ENCODE measurements at places on chromosomes 5 and 9.

DNA sequence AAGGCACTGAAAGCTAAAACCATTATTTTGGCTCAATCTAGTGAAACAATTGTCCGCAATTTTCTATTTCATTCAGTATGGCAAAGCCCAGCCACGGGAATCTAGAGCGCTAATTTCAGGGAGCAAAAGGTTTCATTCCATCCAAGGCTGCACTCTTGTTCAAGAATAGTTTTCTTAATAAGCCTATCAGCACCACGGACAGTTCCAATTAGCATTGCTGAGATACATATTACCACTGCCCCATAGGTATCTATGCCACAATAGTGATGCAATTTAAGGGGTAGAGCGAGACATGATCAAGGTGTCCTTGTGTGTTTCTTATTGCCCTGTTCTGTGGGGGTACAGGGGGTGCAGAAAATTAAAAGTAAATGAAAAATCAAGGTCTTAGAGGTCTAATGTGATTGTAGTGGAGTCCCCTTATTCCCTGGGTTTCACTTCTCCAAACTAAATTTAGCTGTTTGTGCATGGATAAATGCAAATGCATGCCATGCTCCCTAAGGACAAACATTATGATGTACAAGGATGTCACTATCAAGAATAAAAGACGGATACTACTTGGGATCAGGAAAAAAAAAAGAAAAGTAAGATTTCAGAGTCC, 45.5 kb downstream of the SPOCK1 start:
- DNase-seq = no peak

DNA sequence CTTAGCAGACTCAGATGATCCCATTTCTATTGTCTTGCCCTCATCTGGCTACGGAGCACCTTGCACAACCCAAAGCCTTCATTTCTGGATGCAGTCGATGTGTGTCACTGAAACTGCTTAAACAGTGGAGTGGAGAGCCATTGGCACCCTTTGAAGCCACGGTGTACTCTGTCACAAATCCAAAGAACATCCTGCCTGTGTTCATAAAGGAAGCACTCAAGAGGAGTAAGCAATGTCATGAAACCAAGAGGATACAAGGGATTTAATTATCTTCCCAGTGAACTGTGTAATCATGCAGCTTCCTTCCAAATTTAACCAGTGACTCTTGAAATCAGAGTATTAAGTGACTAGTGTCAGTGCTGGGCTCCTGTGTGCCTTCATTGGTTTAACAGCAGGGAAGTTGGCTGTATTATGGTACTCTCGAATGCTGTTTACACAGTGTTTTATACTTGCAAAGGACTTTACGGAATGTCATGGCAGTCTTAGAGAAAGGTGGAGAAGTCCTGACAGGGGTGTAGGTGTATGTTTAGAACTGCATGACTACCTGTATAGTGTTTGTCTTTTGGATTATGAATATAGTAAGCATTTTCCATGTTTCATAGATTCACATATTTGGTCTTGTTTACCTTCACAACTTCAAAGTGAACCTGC, 41.9 kb downstream of the CD180 start:
- no peak for DNase-seq

DNA sequence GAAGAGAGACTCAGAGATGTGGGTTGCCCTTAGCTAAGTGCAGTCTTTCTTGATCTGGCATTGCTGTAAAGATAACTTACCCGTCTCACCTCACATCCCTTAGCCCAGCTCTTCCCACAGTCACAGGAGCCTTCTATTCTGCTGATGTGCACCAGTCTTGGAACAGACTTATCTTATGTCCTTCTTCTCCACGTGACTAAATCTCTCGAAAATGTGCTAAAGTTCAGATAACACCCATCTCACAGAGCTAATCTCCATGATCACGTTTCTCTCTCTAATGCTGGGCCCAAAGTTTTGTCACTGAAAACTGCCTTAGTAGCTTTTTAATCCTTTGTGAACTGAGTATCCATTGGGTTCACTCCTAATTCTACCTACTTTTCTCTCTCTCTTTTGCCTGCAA, 16.7 kb downstream of the SLC36A1 start:
- no peak for DNase-seq

- no peak for DNase-seq
These were observed 335.2 kb downstream of the DTWD2 start for GRCh38 chr5:118653183-118653582.

- DNase-seq = no peak
These were observed 28.6 kb downstream of the MARCHF3 start for GRCh38 chr5:127001621-127002296.

GRCh38 chr9:15738011-15738410, 185.2 kb downstream of the CCDC171 start:
- no peak for DNase-seq

GRCh38 chr5:177607452-177608192, 7.7 kb downstream of the B4GALT7 start:
- DNase-seq = peak; percentile 26

DNA sequence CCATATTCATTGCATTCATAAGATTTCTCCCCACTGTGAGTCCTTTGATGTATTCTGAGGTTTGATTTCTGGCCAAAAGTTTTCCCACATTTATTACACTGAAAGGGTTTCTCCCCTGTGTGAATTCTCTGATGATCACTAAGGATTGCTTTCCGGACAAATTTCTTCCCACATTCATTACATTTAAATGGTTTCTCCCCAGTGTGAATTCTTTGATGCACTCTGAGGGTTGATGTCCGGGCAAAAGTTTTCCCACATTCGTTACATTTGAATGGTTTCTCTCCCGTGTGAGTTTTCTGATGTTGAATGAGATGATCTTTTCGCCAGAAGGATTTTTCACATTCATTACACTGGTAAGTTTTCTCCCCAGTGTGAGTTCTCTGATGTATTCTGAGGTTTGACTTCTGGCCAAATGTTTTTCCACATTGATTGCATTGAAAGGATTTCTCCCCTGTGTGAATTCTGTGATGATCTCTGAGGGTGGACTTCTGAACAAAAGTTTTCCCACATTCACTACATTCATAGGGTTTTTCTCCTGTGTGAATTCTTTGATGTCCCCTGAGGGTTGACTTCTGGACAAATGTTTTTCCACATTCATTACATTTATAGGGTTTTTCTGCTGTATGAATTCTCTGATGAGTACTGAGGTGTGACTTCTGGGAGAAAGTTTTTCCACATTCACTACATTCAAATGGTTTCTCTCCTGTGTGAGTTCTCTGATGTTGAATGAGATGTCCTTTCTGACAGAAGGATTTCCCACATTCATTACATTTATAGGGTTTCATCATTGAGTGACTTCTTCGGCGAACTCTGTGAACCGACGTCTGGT, 18.8 kb downstream of the ZNF510 start:
- no peak for DNase-seq

DNA sequence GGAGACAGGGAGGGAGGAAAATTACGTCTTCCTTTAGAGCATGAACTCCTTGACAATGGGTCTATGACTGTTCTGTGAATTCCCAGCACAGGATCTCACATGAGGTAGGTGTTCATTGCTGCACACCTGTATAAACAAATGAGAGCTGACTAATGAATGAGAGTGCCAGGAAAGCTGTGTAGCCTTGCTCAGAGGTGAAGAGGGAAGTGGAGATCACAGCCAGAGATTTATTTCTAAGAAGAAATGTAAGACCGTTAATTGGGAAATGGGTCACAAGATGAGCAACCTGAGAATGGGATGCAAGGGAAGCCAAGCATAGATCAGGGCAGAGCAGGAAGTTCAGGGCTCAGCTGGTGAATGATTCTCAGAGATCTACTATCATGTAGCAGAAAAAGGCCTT, 295.1 kb downstream of the CDK5RAP2 start:
- DNase-seq = no peak
